Stimulated activated CD4-positive, alpha-beta T cell treated with anti-CD3 and anti-CD28 coated beads, TNF-alpha, amount 100 ng/mL, for 48 hours (primary cell): ENCODE measurements at places on chromosomes 2 and 18.
A peak's percentile ranks its signal among the peaks of the same experiment; 100 is the strongest.

DNA sequence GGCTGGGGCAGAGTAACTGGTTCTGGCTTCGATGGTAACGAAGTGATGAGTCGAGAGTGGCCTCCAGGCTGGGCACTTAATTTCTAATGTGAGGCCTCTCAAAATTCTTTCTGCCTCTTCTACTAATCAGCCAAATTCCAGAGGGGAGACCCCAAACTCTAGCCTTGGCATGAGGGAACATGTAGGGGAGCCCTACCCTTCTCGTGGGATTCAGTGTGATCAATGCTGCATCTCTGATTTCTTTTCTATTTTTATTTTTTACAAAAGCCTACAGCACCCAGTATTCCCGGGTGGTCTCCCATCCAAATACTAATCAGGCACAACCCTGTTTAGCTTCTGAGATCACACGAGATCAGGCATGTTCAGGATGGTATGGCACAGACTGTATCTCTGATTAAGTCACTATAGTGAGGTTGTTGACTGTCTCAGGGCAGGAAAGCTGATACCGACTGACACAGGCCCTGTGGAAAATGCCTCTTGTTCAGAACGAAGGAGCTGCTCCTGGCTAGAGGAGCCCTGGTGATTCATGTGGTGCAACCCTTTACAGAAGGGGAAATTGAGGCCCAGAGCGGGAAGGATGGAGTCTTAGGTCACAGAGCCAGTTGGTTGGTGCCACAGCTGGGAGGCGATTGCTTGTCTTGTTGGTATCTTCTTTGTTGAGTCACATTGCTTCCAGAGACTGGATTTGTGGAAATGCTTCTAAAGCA is 126.3 kb upstream of the HS6ST1 start:
- no peak for DNase-seq

DNA sequence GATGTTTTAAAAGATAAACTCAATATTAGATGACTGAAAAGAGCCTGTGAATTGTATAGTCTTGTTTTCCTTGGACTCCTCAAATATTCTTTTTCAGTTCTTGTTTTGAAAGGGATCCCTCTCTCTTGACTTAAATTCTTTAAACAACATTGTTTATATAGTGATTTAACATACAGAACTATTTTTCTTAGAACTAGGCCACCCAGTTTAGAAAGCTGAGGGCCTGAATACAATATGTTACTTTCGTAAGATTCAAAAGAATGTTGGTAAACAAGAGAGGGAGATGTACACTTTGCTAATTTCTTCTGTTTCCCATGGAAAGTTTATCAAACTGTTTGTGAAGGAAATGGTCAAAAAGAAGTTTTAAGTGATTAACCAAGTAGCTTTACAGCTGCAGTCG is 5.5 kb upstream of the TSPYL6 start:
- DNase-seq, result no peak

- DNase-seq, result no peak
Measured at GRCh38 chr18:48891721-48892120, 59.0 kb downstream of the SMAD7 start.

GRCh38 chr2:192390401-192390800 is 195.7 kb upstream of the TMEFF2 start:
- no peak for DNase-seq

DNA sequence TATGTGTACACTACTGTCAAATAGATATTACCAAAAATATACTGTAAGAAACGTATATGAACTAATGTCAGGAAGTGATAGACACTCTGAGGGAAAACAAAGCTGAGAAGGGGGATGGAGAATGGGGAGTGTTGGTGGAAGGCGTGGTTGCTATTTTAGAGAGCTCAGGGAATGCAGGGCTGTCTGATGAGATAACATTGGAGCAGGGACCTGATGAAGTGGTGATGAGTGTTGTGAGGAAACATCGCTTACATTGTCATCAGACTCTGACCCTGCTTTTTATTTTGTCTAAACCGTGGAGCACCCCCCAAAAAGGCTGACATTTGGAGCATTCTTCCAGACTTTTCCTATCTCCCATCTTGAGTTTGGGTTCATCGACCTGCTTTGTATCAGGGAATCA is 194.7 kb downstream of the LTBP1 start:
- DNase-seq, result no peak

- DNase-seq, result no peak
Measured at GRCh38 chr2:45191976-45192375, 182.7 kb upstream of the SIX2 start.

GRCh38 chr2:128380061-128380889 is 61.6 kb upstream of the HS6ST1 start:
- no peak for DNase-seq

GRCh38 chr18:75472396-75472795 is 44.9 kb upstream of the SMIM21 start:
- no peak for DNase-seq

DNA sequence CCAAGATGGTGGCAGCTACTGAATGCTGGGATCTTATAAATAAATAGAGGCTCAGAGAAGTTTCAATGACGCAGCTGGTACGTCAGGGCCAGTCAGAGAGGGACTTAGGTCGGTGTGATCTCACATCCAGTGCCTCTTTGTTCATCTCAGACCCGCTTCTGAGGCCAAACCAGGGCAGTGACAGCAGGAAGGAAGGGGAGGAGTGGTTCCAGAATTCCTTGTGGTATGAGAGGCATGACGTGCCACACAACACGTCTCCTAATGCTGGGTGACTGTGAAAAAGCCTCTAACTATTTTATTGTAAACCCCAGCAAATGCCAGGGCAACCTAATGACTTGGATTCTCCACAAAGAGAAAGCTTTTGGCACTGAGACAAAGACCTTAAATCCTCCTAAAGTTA is 423.3 kb downstream of the LPIN1 start:
- DNase-seq, result no peak

GRCh38 chr2:107136733-107137132 is 250.8 kb upstream of the ST6GAL2 start:
- DNase-seq, result no peak

GRCh38 chr2:10161206-10161931 is 38.8 kb downstream of the RRM2 start:
- DNase-seq, result no peak

DNA sequence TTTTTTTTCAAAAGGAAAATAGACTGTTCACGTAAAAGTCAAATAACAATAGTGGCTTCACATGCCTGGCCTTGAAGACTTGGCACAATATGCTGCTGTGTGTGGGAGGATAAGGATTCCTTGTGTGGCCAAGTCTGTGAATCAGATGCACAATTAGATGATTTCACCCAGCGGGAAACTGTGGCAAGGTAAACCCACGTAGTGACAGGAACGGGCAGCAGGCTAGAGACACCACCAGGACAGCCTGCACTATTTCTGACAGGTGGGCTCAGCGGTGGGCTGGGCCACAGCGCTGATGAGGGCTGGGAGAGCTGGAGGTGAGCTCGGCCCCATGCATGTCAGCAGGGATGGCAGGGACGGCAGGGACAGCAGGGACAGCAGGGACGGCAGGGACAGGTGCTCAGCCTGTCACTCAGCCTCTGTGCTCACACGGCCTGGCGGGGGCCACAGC is 21.6 kb downstream of the SNORC start:
- DNase-seq, result no peak

- DNase-seq, result peak; percentile 60
Measured at GRCh38 chr2:240997856-240998705, at the start of gene SNED1. TSS of gene SNED1 (plus strand) at chr2:240998618. CDS start at chr2:240998838, 220 bp downstream.

- DNase-seq, result no peak
Measured at GRCh38 chr2:168343586-168343985, 96.2 kb upstream of the STK39 start.

GRCh38 chr2:137837830-137838229 is 126.4 kb upstream of the HNMT start:
- DNase-seq, result no peak

DNA sequence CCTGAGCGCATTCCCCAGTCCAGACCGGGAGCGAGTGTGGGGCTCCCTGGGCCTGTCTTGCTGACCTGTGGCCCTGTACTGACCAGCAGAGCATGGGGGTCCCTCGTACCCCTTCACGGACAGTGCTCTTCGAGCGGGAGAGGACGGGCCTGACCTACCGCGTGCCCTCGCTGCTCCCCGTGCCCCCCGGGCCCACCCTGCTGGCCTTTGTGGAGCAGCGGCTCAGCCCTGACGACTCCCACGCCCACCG is 5.3 kb downstream of the NEU4 start:
- no peak for DNase-seq

DNA sequence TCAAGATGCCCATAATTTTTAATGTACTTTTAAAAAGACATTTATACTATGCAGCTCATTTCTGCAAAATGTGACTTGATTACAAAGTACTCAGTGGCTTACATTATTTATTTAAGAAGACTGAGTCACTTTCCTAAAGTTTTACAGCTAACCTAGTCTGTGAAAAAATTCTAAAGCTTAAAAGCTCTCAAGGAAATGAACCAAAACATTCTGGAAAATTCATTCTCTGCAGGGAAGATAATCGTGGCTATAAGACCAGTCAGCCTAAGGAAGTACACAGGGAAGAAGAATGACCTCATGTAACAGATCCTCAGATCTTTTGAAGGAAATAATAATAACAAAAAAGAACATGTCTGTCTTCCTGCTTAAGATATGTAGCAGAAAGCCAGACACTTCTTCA is 232.1 kb upstream of the STK17B start:
- no peak for DNase-seq

DNA sequence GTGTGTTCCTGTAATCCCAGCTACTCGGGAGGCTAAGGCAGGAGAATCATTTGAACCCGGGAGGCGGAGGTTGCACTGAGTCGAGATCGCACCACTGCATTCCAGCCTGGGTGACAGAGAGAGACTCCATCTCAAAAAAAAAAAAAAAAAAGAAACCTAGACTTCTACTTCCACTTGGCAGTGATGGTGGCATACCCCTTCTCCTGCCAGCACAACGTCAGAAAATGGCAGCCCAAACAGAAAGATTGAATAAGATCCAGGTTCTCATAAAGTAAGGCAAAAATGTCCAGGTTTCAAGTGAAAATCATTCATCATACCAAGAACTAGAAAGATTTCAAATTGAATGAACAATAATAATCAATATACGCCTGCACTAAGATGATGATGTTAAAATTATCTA is 15.4 kb upstream of the ESPNL start:
- DNase-seq, result no peak

DNA sequence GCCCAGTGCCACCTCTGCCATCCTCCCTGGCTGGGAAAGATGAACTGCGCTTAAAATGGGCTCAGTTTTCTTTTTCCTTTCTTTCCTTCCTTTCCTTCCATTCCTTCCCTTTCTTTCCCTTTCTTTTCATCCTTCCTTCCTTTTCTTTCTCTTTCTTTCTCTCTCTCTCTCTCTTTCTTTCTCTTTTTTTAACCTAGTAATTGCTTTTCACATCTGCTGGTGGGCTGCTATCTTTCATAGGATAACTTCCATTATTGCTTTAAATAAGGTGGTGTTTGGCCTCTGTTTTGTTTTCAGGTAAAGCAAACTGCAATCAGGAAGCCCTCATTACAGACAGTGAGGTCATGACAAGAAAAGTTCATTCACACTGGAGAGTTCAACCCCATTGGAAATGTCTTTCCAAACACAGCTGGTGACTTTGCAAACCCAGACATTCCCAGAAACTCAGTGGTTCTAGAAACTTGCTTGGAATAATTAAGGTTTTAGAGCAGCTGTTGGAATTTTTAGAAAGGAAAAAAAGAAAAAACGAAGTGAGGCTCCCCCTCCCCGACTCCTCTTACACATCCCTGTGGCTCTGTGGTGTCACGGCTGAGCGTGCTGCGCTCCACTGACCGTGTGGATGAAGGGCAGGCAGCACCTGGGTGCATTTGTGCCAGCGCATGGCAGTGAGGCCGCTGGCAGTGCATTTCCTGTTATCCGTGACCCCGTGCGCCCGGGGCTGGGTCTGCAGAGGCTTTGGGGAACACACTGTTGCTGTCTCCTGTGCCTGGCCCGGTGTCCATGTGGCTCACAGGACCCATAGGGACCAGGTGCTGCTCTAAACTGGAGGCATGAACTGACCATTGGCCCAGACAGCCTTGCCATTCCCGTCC is 76.9 kb downstream of the MBP start:
- no peak for DNase-seq

- DNase-seq, result no peak
Measured at GRCh38 chr2:207873794-207874193, 104.1 kb upstream of the FZD5 start.

DNA sequence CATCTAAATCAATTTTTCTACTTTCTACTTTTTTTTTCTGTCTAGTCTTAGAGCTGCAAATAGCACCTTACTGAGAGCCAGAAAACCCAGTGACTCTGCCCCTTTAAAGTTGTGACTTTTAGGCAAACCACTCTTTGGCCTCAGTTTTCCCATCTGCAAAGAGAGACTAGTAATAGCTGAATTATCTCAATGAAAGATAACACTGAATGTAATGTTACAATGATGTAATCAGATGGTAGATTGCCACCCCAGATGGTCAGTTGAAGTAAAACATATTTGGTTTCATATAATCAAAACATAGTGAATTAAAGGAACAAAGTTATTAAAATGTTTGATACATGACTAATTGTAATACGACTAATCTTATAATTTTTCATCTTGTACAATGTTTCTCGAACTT is 5.0 kb upstream of the APCDD1 start:
- DNase-seq, result no peak

GRCh38 chr2:138421971-138422335 is 79.6 kb upstream of the SPOPL start:
- no peak for DNase-seq

DNA sequence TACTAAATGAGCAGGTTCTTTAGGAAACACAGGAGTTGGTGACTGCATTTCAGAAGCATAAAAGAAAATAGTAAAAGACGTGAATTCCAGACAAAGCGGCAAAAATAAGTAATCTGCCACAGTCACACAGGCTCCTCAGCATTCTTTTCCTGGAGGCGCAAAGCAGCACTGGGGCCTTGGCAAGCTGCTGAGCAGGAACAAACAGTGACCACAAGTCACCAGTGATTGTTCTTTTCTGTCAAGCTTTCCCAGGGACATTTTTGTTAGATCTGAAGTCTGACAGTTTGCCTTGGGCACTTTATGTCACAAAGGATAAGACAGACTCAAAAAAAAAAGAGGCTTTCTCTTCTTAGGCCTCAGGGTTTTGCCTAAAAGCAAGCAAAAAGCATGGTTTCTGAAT is 216.2 kb downstream of the CDH20 start:
- no peak for DNase-seq

DNA sequence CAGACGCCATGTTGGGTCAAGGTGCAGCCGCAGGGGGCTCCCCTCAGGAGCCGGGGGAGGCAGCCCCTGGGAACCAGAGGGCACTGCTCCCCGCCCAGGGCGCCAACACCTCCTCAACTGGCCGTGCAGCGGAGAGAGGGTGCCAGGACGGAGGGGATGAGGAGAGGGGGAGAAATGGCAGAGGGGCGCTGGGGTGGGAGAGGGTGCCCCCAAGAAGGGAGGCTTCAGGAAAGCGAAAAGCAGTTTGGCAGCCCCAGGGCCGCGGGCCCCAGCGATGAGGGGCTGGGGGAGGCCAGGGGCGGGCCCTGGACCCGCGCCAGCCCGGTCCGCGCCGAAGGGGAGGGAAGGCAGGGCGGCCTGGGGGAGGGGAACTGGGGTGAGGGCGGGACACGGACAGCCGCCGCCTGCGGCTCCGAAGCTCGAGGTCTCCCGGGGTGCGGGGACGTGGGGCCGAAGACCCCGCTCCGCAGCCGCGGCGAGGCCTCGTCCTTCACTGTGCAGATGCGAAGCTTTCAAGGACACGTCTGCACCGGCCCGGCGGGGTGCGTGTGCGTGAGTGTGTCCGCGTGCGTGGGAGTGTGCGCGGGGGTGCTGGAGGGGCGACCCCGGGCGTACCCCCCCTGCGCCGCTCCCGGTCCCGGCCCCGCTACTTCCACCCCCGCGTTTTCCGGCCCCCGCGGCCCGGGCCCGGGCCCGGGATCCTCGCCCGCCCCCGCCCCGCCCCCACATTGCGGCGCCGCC is 1.4 kb downstream of the DNMT3A start:
- DNase-seq, result no peak
